ENCODE measurements at places on chromosomes 1 and 21.

- DNase-seq = no peak
Measured at GRCh38 chr1:244369256-244370057, 82.3 kb downstream of the ADSS2 start.

DNA sequence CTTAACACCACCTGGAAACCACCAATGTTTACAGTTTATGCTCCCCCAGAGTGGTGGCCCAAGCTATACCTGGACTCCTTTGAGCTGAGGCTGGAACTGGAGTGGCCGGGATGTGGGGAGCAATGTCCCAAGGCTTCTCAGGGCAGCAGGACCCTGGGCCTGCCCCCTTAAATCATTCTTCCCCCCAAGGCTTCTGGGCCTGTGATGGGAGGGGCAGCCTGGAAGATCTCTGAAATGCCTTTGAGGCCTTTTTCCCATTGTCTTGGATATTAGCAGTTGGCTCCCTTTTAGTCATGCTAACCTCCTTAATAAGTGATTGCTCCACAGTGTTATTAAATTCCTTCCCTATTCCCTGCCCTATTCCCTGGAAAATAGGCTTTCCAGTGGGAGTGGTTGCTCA, 185.8 kb downstream of the HS2ST1 start:
- DNase-seq = no peak

GRCh38 chr1:185610954-185611353, 123.2 kb upstream of the HMCN1 start:
- no peak for DNase-seq

GRCh38 chr1:171256940-171257606, 8.8 kb downstream of the FMO1 start:
- no peak for DNase-seq

GRCh38 chr1:73980324-73981040, 217.5 kb downstream of the LRRIQ3 start:
- no peak for DNase-seq

DNA sequence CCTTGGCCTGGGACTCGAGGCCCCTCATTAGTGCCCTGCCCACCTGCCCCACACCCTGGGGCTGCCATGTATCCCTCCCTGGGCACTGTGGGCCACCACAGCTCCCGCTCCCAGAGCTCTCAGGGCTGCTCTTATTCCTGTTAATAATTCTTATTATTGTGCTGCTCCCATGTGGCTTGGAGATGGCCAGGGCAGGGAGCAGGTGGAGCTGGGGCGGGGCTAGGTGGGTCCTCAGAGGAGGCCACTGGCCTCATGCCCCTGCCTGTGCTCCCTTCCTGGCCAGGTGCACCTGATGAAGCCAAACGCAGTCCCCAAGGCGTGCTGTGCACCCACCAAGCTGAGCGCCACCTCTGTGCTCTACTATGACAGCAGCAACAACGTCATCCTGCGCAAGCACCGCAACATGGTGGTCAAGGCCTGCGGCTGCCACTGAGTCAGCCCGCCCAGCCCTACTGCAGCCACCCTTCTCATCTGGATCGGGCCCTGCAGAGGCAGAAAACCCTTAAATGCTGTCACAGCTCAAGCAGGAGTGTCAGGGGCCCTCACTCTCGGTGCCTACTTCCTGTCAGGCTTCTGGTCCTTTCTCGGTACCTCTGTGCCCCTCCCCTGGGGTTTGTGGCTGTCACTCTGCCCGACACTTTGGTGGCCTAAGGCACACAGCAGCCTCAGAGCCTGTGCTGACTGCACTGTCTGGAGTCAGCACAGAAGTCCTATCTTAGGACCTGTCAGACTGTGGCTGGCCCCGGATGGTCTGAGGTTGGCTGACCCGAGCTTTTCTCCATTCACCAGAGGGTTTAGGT, 34.1 kb downstream of the BMP8A start:
- peak; percentile 62 for DNase-seq

DNA sequence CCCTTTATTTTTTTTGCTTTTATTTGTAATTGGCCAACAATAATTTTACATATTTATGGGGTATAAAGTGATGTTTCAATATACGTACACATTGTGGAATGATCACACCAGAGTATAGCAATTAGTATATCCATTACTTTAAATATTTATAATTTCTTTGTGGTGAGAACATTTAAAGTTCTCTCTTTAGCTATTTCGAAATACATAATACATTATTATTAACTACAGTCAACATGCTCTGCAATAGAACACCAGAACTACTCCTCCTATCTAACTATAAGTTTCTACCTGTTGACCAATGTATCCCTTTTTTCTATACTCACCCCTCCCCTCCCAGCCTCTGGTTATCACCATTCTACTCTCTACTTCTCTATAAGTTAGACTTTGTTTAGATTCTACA, 77.4 kb downstream of the SCMH1 start:
- DNase-seq = no peak

DNA sequence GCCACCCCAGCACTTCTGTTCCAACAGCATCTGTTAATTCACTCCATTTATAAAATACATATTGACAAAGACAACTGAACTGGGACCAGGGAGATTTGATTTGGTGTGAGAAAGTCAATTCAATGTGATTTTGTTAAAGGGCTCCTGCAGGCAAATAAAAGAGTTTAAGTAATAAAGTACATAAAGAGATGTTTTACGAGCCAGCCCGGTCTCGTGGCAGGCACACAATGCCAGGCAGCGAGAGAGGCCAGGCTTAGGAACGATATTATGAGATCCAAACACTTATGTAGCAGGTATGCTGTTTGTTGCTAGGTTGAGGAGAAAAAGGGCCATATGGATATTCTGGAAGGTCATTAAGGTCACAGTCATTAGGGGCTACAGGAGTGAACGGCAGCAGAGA, 227.1 kb downstream of the KCTD3 start:
- no peak for DNase-seq

GRCh38 chr1:41354956-41355355, 6.3 kb upstream of the FOXO6 start:
- no peak for DNase-seq

GRCh38 chr1:200362421-200362820, 47.4 kb downstream of the ZNF281 start:
- DNase-seq = no peak

DNA sequence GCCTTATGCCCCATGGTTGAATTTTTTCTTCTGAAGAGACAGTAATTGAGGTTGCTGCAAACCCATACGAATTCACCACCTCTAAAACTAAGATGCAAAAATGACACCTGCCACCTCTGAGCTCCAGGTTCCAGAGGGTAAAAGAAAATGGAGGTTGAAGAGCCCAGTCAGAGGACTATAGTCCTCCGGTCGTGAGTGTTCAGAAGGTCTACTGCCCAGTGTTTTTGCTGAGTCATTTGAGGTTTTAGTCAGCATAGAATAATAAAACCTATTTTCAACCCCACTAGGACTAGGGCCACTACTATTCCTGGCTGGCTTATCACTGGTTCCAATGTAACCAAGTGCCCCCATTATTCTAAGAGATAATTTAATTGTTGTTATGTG, 12.9 kb upstream of the SLAMF7 start:
- DNase-seq = no peak

DNA sequence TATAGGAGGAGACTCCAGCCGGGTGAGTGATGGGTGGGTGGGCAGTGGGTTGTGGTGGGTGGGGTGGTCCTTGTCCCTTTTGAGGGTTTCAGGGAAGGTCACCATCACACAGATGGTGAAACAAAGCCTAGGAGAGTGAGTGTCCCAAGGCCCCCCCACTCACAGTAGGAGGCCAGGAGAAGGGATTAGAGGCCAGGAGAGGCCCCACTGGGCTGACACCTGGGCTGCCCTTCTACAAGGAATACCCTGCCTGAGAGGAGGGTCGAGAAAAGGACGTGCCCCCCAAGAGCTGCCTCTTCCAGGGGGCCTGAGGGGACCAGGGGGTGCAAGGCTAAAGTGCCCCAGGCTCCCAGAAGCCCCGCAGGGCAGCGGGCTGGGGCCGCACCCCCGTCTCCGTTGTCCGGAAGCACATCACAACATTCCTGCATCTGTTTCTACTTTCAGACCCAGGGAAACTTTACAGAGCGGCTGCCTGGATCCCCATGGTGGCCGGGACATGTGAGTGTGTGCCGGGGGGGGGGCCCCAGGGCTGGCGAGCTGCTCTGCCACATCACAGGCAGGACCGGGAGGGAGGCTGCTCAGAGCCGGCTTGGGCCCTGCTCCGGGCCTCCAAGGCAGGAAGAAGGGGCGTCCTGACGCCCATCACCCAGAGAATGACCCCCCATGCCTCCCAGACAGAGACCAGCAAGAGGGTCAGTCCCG, 68.2 kb downstream of the ARHGEF16 start:
- DNase-seq = no peak

GRCh38 chr1:18470671-18471355, 9.9 kb upstream of the KLHDC7A start:
- DNase-seq = no peak

DNA sequence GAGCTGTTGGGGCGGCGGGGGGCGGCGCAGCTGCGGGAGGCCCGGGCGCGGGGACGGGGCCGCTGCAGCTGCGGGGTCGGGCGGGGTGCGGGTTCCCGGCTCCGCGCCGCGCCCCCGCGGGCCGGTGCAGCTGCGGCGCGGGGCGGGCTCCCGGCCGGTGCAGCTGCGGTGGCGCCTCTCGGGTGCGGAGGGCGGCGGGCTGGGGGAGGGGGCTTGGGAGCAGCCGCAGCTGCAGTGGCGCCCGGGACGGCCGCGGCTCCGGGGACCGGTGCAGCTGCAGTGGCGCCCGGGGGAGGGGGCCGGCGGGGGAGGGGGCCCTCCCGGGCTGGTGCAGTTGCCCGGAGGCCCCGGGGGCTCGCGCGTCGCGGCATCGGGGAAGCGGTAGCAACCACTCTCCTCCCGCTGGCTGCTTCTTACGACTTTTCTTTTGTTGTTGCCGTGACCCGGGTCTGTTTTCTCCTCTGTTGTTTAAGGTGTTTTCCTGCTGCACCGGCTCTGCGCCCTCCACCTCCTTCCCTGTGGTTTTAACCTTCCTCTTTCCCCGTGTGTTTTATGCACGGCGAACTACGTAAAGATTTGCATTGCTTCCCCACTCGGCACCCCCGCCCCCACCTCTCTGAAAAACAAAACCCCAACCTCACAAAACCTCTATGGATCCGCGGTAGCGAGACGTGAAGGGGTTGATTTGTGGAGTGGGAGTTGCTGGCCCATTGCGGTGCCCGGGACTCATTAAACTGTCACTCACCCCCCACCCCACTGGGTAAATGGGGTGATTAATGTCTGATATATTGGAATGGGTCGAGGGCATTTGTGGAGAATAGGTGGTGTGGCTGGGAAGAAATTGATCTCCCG, 1.7 kb upstream of the ZBTB18 start:
- peak; percentile 55 for DNase-seq

DNA sequence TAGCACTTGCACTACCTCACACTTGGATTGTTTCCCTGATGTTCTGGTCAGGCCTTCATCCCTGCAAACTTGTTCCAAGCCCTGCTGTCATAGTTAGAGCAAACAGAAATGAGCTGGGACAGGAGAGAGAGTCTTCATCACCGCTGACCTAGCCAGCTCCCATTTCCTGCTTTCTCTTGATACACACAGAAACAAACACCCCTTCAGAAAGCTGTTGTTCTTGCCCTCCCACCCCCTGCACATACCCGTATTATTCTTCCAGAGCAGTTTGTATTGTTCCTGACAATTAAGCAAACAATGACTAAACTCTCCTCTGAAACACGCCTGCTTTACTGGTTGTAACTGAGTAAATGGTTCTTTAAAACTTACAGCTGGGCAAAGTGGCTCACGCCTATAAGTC, 2.9 kb upstream of the SYT2 start:
- no peak for DNase-seq

DNA sequence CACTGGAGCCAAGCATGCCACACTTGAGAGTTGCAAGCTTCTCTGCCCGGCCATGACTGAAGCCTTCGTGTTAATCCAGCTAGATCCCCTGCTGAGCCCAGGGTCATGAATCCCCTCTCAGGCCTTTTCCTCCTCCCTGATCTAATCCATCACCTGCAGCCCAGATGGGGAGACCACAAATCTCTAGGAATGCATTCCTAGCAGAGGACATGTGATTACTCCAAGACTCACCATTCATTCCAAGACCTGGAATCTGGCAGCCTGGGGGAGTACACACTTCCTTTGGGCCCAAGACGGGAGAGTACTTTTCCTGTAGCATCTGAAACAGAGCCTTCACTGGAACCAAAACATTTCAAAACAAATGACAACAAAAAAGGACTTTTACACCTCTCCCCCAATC, 269.3 kb upstream of the NFIA start:
- DNase-seq = no peak

DNA sequence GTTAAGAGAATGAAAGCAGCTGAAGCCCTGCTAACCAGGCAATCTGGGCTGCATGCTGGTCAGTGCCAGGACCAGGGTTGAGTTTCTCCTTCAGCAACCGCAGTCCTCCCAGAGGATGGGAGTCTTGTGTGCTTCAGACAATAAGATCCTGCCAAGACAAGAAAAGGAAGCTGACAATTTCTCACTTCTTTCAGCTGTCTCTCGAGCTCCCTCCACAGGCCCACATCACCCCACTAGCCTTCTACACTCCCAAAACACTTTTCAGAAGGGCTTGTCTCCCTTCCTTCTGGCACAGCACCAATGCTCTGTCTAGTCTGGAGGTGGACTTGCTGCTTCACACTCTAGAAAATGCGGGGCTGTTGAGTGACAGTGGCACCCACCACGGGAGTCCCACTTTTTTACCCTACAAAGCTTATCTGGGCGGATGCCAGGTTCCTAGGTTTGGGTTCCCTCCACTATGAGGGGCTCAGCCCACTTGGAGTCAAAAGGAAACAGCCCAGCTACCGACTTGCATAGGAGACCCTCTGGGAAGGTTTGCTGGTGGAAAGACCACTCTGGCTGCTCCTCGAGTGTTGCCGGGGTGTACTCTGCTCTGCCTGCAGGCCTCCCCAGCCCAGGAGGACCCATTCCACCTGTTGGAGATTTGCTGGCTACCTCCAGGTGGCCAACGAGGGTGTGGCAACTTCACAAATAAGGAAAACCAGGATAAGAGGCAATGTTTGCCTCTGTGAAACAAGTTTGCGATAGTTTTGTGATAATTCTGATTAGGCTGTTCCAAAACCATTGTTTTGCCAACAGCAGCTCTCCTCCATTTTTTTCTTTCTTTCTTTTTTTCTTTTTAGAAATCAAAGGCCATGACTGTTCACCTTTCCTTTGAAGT, 68.9 kb downstream of the TENT5C start:
- no peak for DNase-seq

DNA sequence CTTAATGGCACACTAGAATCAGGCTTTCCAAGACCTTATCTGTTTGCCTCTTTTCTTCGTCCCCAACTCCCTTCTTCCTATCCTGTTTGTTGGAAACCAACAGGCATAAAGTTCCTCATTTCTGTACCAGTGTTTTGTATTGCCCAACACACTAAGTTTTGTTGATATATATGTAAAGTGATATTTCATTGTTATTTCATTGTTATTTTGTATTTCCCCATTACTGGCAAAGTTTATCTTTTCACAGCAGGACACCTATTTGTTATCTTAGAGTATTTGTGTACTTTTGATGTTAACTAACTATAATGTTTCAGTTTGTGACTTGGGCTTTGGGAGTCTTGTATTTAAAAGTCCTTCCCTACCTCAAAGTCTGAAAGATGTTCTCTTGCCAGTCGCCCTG, 27.1 kb downstream of the FAM20B start:
- no peak for DNase-seq

- no peak for DNase-seq
Measured at GRCh38 chr1:219155135-219155534, 18.5 kb upstream of the LYPLAL1 start.

GRCh38 chr1:244749230-244750016, 86.0 kb upstream of the COX20 start:
- no peak for DNase-seq

GRCh38 chr1:165763442-165763841, 5.2 kb downstream of the TMCO1 start:
- DNase-seq = no peak

GRCh38 chr1:61950418-61950817, 208.1 kb downstream of the PATJ start:
- DNase-seq = no peak

GRCh38 chr1:226128487-226129075, 58.0 kb downstream of the ACBD3 start:
- DNase-seq = no peak

GRCh38 chr21:18373606-18374005, 30.0 kb downstream of the TMPRSS15 start:
- no peak for DNase-seq
